ENCODE measurements at places on chromosomes 7 and 10. TPM values are rescaled to one million over a fixed set of nuclear protein-coding genes. Genes with fewer than 3 reads are reported as not detected.

The AKR1C2 gene
- 53.8 TPM for total RNA-seq

The TSPAN15 gene
- total RNA-seq = 147 TPM

The ARMH3 gene
- total RNA-seq = 29.7 TPM

The CYP26C1 gene
- not detected for total RNA-seq

The CACNA2D1 gene
- total RNA-seq = 126 TPM

The PARP12 gene
- total RNA-seq = 105 TPM

The KNDC1 gene
- total RNA-seq = 0.14 TPM

The CDCA7L gene
- 24.0 TPM for total RNA-seq

- no peak overlapping the region for H3K4me3 ChIP-seq
- no peaks in the 10 kb centered on the region for H3K27me3 ChIP-seq
- no peaks in the 10 kb centered on the region for H3K36me3 ChIP-seq
- no peaks in the 10 kb centered on the region for H3K4me1 ChIP-seq
- H3K27ac ChIP-seq = no peak overlapping the region
Measured at GRCh38 chr7:46301677-46302076, 380.6 kb upstream of the IGFBP3 start.

DNA sequence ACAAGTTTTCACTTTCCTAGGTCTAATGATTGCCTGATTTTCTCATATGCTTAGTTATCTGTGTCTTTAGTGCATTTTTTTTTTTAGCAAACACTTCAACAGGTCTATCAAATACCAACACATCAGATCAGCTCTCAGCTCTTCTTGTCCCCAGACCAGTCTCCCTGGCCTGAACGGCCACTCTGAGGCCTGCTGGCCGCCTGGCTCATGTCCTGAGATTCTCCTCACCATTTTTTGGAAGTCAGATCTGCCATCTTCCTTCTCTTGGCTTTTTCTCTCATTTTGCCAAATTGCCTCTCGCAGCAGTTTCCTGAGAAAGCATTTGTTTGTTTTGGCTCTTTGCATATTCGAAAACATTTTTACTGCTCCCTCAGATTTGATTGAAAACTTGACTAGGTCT is 29.3 kb downstream of the PPP2R2D start:
- H3K4me1 ChIP-seq = peaks cover 28% of the 10 kb centered on the region
- DNase-seq = no peak
- no peaks in the 10 kb centered on the region for H3K27me3 ChIP-seq
- peaks cover 3% of the 10 kb centered on the region for H3K36me3 ChIP-seq
- H3K27ac ChIP-seq = no peak overlapping the region

DNA sequence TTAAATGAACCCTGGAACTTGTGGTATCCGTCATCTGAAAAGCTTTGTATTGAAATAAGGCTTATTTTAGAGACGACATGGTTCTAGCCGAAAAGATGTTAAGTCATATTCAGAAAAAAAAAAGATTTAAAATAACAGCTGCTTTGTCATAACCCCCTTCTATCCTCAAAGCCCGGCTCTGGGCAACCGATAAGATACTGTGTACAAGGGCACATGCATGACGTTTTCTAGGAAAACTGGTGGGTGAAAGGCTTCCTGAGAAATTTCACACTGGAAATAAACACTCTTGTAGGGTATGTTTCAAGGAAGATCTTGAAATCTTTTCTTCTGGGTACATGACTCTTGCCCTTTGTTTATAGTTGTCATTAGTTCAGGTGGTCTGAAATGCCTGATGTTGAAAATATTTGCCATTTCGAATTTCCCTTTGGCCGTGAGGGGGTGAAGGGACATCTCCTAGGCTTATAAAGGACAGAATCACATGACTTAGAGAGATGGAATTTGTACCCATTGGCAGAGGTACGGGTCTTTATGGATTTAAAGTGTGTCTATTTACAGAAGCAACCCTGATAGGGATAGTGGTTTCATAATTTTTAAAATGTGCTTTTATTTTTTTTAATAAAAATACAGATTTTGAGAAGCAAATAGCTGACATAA is 232.5 kb downstream of the PTEN start:
- no peak overlapping the region for H3K27ac ChIP-seq
- no peaks in the 10 kb centered on the region for H3K4me1 ChIP-seq
- no peaks in the 10 kb centered on the region for H3K36me3 ChIP-seq
- DNase-seq = no peak
- no peaks in the 10 kb centered on the region for H3K27me3 ChIP-seq
- no peak overlapping the region for H3K4me3 ChIP-seq

DNA sequence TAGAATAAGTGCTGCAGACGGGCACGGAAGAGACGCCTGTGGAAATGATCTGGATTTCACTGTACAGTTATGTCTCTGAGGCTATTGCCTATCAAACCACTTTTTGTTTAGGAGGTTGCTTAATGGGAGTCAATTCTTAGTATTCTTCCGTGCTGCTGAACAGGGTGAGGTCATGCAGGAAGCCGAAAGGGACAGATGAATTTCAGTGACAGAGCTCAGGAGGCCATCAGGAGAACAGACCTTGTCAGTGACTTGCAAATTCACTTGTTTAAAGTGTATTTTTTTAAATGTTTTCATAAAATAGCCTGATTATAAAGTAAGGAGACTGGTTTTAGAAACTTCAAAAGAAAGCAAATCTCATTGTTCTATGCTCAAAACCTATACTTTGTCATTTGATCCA is 58.9 kb downstream of the XRCC2 start:
- H3K27ac ChIP-seq = no peak overlapping the region
- no peaks in the 10 kb centered on the region for H3K27me3 ChIP-seq
- H3K4me1 ChIP-seq = no peaks in the 10 kb centered on the region
- H3K4me3 ChIP-seq = no peak overlapping the region
- H3K36me3 ChIP-seq = no peaks in the 10 kb centered on the region

DNA sequence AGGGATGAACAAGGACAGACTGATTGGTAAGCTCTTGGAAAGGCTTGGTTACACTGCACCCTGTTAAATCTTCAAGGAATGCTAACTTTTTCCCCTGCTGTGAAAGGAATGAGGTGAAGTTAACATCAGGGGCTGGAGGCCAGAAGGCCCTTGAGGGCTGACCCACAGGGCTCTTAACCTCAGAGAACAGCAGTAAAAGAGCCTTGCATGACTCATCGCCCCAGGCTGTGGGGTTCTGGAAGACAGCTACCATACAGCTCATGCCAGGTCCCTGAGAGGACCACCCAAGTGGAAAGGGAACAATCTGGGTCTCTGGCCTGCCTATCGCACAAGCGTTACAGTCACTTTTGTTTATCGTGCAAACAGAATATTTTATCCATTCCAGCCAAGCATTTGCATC is 54.4 kb downstream of the CYP2C9 start:
- no peaks in the 10 kb centered on the region for H3K27me3 ChIP-seq
- H3K4me3 ChIP-seq = no peak overlapping the region
- no peak overlapping the region for H3K27ac ChIP-seq
- H3K4me1 ChIP-seq = no peaks in the 10 kb centered on the region

DNA sequence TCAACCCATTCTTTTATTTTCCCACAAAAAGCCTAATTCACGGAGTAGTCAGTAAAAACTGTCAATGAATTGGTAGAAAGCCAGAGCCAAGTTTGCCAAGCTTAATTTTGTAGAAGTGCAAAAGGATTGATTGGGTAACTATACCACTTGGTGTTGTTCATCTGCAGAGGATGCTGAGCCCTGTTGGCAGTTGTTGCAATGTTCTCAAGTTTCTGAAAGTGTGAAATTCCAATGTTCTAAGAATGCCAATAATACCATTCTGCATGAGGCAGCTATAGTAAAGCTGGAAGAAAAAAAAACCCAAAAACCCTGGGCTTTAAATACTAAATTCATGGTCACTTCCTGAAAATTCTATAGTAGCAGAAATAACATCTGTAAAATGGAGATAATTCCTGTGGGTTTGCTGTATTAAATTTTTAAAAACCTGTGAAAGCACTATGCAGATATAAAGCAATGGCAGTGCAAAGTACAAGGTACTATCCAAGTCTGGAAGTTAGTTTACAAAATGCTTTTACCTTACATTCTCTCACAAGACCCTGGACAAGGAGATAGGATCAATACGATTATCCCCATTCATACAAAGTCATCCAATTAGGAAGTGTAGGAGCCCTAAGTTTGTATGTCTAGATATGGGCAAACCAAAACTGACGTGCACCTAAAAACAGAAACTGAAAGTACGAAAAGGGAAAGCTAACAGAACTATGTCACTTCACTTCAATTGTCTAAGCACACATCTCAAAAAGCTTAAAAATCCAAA is 6.0 kb upstream of the PON1 start:
- peak overlapping the region; percentile 39 for H3K4me3 ChIP-seq
- no peaks in the 10 kb centered on the region for H3K4me1 ChIP-seq
- peaks cover under 1% of the 10 kb centered on the region for H3K27me3 ChIP-seq

- no peak for DNase-seq
- no peaks in the 10 kb centered on the region for H3K27me3 ChIP-seq
- no peaks in the 10 kb centered on the region for H3K36me3 ChIP-seq
- H3K4me3 ChIP-seq = no peak overlapping the region
Measured at GRCh38 chr10:1677307-1677939, 59.9 kb downstream of the ADARB2 start.

DNA sequence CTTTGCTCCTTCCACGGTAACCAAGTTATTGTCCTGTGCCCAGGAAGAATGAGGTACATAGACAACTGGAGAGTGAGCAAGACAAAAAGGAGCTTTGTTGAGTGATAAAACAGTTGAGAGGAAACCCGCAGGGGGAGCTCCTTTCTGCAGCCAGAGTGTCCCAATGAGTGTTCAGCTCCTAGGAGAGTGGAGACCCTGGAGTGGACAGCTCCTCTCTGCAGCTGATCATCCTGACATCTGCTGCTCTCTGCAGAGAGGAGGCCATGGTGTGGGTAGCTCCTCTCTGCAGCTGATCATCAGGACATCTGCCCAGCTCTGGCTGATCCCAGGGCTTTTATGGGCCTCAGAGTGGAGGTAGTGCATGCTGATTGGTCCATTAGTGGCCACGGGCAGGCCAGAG is 53.4 kb upstream of the PCDH15 start:
- H3K4me3 ChIP-seq = no peak overlapping the region
- H3K27me3 ChIP-seq = no peaks in the 10 kb centered on the region
- no peaks in the 10 kb centered on the region for H3K4me1 ChIP-seq

DNA sequence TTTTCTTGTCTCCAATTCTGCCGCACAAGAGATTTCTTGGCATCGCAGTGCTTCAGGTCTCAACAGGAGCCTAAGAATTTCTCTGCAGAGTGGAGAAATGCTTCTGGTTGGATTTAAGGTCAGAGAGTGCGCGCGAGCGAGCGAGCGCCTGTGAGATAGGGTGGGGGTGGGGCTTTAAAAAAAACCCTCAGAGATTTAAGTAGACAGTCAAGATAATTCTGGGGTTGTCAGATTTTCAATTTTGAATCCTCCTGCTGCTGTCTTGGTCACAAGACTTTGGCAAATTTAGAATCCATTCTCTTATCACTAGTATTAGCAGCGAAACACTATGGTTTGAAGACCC is 49.7 kb downstream of the CPEB3 start:
- peak; percentile 24 for DNase-seq
- H3K27ac ChIP-seq = peak overlapping the region; percentile 80
- H3K4me3 ChIP-seq = peak overlapping the region; percentile 59
- no peaks in the 10 kb centered on the region for H3K36me3 ChIP-seq

- no peak overlapping the region for H3K4me3 ChIP-seq
- H3K27me3 ChIP-seq = no peaks in the 10 kb centered on the region
- no peaks in the 10 kb centered on the region for H3K4me1 ChIP-seq
- no peaks in the 10 kb centered on the region for H3K36me3 ChIP-seq
Measured at GRCh38 chr7:120521761-120522737, 249.1 kb downstream of the KCND2 start.

GRCh38 chr10:12180221-12180974 is 15.3 kb downstream of the NUDT5 start:
- H3K27ac ChIP-seq = no peak overlapping the region
- H3K27me3 ChIP-seq = no peaks in the 10 kb centered on the region
- no peak overlapping the region for H3K4me3 ChIP-seq
- H3K4me1 ChIP-seq = no peaks in the 10 kb centered on the region

DNA sequence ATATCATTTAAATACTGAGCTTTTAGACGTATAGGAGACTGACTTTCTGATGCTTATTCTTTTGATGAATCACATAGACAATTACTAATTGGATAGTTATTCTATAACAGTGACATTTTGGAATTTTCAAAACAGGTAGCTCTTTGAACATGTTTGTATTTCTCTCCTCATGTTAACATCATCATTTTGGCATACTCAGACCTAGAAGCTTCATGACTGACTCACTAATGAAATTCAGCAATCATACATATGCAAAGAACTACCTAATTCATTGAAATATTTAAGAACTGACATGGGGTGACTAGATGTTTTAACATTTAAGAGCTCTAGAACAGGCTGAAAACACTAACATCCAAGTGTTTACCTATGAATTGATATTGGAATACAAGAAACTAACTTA is 192.3 kb downstream of the VTI1A start:
- H3K4me3 ChIP-seq = no peak overlapping the region
- peaks cover 15% of the 10 kb centered on the region for H3K4me1 ChIP-seq
- no peaks in the 10 kb centered on the region for H3K27me3 ChIP-seq

DNA sequence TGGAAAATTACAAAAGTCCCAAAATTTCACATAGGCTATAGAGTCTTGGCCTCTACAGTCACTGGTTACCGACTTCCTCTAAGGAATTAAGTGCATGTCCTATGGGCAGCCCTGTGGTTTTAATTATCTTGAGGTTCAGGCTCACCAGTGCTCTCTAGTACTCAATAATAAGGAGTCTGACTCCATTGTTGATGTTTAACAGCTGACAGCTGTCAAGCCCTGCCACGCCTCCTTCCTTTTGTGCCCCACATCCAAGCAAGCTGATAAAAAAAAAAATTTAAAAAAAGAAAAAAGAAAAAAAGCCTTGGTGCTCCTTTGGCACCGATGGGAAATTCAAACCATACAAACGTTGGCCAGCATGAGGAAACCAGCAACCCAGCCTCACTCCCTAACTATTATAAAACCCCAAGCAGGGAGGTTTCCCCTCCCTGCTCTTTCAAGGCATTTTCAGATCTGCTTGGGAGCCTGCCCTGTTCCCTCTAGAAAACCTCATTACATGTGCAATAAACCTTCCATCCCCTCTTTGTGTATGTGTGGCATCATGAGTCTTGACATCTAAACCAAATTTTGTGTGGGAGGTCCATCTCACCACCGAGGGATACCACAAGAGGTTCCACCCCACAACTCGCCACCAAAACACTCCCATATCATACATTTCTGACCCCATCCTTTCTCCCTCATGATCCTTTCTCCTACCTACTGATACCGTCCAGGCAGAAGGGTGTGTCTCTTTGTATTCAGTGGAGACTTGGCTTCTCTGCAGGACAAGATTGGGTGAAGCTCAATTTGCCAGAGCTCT is 70.9 kb upstream of the CCDC71L start:
- no peak for DNase-seq
- H3K27ac ChIP-seq = no peak overlapping the region
- H3K36me3 ChIP-seq = no peaks in the 10 kb centered on the region
- H3K4me1 ChIP-seq = no peaks in the 10 kb centered on the region
- H3K4me3 ChIP-seq = no peak overlapping the region

GRCh38 chr10:43235070-43235900 is 31.6 kb downstream of the RASGEF1A start:
- no peak overlapping the region for H3K4me3 ChIP-seq
- no peaks in the 10 kb centered on the region for H3K36me3 ChIP-seq
- H3K27me3 ChIP-seq = peaks cover 12% of the 10 kb centered on the region
- no peak overlapping the region for H3K27ac ChIP-seq
- no peaks in the 10 kb centered on the region for H3K4me1 ChIP-seq

GRCh38 chr7:23184709-23185359 is 3.0 kb downstream of the NUP42 start:
- DNase-seq = peak; percentile 43
- H3K27ac ChIP-seq = no peak overlapping the region
- no peaks in the 10 kb centered on the region for H3K36me3 ChIP-seq
- H3K4me3 ChIP-seq = no peak overlapping the region
- peaks cover 30% of the 10 kb centered on the region for H3K4me1 ChIP-seq
